Mucosa of descending colon (tissue), 3 donors: ENCODE measurements at places on chromosomes 5 and 9.

- DNase-seq = no peak
These were observed 42.5 kb upstream of the ROR2 start for GRCh38 chr9:91992461-91993041.

GRCh38 chr5:172101547-172102217, 86.3 kb downstream of the STK10 start:
- DNase-seq = no peak

DNA sequence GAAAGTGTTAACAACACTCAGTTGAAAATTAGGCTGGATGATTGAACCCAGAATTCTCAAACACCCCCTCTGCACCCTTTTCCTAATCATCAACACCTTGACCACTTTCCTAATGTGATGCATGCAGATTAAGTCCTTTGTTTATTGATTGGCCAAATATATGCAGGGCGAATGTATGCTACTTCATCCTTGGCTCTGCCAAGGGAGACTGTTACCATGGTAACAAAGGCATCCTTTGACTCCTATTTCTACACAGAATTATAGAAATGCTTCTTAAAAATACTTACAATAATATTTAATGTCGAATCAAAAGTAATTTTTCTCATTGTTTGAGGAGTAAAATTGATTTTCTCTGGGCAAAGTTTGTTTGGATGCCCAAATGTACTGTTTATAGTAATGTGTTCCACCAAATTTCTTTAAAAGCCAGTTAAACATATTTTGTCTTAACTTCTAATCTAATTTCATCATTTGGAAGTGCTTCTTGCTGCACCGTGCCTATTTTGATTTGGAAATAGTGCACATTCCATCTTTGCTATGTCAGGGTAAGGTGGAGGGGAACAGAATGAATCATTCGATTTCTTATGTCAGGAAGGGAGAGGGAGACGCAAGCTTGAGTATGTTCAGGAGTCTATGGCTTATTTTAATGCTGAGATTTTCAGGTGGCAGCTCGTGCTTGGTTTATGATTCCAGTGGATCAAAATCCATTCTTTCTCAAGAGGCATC, 1384.3 kb upstream of the WWC1 start:
- DNase-seq = no peak

DNA sequence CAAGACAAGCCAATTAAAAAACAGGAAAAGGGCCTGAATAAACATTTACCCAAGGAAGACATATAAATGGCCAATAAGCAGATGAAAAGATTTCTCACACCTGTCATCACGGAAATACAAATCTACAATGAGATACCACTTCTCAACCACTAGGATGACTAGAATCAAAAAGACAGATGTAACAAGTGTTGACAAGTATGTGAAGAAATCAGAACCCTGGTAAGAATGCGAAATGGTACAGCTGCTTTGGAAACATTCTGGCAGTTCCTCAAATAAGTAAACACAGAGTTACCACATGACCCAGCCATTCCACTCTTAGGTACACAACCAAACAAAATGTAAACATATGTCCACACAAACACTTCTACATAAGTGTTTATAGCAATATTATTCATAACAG, 32.5 kb downstream of the LEAP2 start:
- no peak for DNase-seq

DNA sequence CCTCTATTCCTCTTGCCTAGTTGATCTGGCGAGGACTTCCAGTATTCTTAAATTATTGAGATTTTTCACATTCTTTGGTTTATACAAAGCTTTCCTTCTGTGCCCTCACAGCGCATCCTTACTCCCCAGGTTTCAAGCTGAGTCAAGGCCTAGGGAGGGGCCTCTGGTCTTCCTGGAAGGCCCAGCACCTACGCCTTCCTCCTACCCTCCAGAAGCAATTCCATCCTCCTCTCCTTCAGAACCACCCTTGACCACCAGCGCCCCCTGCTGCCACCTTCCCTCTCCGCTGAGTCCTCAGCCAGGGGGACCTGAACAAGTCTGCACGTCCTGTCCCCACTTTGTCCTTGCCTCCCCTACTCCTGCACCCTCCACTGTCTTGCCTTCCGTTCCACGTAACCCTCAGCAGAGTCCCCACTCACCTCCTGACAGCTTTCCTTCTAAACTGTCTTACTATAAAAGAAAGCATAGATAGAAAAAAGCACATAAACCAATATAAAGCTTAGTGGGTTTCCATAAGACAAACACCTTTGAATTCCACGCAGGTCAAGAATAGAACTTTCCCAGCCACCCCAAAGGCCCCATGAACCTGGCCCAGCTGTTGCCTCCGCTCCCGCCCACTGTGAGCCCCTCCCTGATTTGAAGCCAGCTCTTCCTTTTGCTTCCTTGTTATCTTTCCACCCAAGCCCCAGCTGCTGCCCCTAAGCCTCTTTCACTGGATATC, 63.0 kb upstream of the CTSL start:
- peak; percentile 89 for DNase-seq

GRCh38 chr9:83313781-83314180, 224.4 kb downstream of the FRMD3 start:
- DNase-seq = no peak

- DNase-seq = no peak
These were observed 2.9 kb downstream of the MEGF9 start for GRCh38 chr9:120711354-120711753.

- no peak for DNase-seq
These were observed 46.4 kb downstream of the DMXL1 start for GRCh38 chr5:119117237-119117636.

DNA sequence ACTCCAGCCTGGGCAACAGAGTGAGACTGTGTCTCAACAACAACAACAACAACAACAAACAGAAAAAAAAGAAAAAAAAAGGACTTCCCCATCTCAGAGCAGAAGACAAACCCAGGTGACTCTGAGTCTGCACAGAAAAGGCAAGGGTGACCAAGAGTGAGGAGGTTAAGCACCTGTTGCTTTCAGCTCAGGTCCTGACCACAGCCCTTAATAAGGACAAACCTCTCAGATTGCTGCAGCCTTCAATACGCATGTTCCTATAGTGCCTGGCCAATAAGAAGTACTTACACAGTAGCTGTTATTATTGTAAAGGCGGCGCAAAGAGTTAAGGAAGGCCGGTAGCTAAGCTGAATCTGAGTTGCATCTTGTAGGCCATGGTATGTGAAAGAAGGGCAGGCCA, 102.3 kb upstream of the MSX2 start:
- no peak for DNase-seq

- DNase-seq = no peak
These were observed 231.7 kb downstream of the ARHGAP26 start for GRCh38 chr5:143001764-143002351.

- peak; percentile 7 for DNase-seq
These were observed 762.6 kb upstream of the SEMA6A start for GRCh38 chr5:117337064-117337749.

- no peak for DNase-seq
These were observed 1044.2 kb upstream of the CDH9 start for GRCh38 chr5:28082610-28083009.

DNA sequence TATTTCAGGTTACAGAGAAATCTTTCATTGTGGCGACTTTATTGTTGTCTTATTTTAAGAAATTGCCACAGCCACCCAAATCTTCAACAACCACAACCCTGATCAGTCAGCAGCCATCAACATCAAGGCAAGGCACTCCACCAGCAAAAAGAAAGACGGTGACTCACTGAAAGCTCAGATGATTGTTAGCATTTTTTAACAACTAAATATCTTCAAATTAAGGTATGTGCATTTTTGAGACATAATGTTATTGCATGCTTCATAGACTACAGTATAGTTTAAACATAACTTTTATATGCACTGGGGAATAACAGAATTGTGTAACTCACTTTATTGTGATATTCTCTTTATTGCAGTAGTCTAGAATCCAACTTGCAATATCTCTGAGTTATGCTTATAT, 263.4 kb downstream of the TMEM232 start:
- no peak for DNase-seq

- DNase-seq = no peak
These were observed 514.7 kb downstream of the DIRAS2 start for GRCh38 chr9:90127923-90128322.

DNA sequence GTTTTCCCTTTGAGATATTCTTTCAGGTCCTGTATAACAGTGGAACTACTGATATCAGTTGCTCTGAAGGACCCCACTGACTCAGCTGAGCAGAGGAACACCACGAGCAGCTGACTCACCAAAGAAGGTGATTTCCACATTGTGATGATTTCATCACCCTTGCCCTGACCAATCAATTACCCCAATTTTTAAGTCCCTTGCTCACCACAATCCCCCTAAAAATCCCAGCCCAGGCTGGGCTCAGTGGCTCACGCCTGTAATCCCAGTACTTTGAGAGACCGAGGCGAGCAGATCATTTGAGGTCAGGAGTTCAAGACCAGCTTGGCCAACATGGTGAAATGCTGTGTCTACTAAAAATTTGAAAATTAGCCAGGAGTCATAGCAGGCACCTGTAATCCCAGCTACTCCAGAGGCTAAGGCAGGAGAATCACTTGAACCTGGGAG, 125.3 kb upstream of the ABCA1 start:
- peak; percentile 55 for DNase-seq

DNA sequence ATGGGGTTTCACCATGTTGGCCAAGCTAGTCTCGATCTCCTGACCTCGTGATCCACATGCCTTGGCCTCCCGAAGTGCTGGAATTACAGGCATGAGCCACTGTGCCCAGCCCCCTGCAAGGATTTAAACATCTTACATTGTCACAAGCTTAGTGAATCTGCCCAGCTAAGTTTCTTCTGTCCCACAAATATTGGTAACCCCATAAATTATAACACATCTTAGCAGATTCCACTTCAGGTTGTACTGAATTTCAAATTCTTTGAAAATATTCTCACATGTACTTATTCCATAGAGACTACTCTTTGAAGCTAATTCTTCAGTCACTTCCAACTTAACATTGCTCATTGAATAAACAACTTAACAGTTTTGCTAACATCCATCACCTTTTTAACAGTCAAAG, 13.4 kb upstream of the AFF4 start:
- DNase-seq = no peak

GRCh38 chr9:87193925-87194868, 246.9 kb upstream of the GAS1 start:
- no peak for DNase-seq

- no peak for DNase-seq
These were observed 148.9 kb upstream of the RUSC2 start for GRCh38 chr9:35341021-35341420.

DNA sequence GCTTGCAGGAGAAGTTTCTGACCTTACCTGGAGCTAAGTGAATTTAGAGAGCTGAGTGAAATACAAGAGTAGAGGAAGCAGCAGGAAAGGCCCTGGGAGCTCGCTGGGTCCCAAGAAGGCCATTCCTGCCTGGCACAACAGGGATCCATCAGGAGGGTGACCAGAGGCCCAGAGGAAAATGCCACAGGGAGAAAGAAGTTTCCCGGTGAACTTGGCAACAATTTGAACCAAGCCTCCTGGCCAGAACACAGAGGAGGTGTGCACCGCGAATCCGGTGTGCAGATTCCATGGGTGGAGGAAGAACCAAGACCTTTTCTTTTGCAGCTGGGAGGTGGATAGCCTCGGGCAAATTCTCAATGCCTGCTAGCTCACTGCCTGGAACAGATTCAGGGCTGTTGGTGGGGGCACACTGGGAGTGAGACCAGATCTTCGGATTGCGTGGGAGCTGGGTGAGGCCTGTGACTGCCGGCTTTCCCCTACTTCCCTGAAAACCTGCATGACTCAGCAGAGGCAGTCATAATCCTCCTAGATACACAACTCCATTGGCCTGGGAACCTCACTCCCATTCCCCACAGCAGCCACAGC, 1850.9 kb upstream of the NUDT12 start:
- no peak for DNase-seq

DNA sequence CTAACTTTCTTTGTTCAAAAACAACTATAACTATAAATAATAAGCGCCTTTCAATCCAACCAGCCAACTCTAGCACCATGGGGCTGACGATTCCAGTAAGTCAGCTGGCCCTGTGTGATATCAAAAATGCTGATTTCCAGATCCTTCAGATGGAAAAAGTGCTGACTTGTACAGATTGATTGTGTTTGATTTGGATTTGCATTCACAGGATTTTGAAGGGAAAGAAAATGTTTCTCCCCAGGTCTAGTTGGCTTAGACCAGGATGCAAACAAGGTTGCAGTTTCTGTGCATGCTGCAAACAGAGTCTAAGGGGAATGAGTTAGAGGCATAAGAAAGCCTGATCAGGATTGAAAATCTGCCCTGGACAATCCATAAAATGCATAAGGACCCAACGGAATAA, 68.9 kb downstream of the SLC1A3 start:
- DNase-seq = no peak

- DNase-seq = no peak
These were observed 272.7 kb downstream of the AGTPBP1 start for GRCh38 chr9:85469041-85469440.

GRCh38 chr9:18775930-18776329, 257.1 kb downstream of the SAXO1 start:
- DNase-seq = no peak

DNA sequence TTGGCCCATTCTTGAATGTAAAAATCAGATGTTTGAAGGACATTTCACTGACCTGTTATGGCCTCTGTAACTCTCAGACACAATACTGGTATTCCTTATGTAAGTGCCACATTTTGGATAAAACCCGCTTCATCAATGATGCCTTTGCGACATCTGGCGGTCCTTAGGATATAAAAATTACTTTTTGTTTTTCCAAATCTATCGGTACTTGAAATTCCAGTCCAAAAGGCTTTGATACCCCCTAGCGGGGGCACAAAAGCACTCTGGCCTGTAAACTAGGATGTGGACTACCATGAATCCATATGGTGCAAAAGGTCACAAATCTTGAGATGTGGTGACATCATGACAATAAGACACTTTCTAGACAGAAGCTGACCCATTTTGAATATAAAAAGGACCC, 291.8 kb downstream of the KIAA0825 start:
- DNase-seq = no peak

DNA sequence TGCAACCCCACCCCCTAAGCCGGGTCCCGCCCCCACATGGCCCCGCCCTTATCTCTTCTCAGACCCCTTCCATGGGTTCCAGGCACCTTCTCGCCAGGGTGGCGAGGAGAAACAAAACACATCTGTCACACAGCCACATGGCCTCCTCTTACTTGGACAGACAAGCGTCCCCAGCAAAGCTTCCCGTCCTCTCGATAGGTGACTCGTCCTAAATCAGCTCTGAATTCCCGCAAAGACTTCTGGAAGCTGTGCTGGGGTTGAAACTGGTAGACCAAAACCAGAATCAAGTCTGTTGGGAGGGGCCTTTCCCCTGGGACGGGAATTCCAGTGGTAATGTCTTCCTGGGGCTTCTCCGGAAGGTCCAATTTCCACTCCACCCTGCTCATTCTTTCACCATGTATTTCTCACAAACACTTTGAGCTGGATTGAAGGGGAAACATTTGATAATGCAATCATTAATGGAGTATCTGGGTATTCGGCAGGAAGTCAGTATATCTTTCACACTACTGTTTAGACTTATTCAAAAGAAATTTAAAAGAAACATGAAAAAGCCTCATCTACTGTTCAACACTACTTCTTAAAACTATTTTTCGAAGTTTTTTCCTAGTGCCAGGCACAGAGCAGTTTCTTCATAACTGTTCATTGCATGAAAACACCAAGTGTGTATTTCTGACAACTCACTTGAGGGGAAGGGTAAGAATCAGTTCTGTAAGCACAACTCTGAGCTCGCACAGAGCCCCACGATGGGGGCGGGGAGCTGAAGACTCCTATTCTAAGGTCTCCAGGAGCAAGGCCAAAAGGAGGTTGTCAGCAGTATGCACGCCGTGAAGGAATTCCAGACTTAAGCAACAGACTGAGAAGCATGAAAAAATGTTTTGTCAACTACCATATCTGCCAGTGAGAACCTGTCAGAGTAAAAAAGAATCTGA, 644 bp upstream of the CTNNAL1 start:
- peak; percentile 22 for DNase-seq

GRCh38 chr9:114606068-114606467, 5.0 kb upstream of the TMEM268 start:
- no peak for DNase-seq
